ENCODE measurements at places on chromosomes 11 and 22.

- DNase-seq = no peak
These were observed 683 bp upstream of the SYTL2 start for GRCh38 chr11:85811624-85812023.

GRCh38 chr11:117251506-117251905 is 19.0 kb downstream of the RNF214 start:
- no peak for DNase-seq

- DNase-seq = no peak
These were observed 631.4 kb upstream of the B3GAT1 start for GRCh38 chr11:135043434-135043833.

GRCh38 chr11:59801160-59801706 is 9.3 kb downstream of the MRPL16 start:
- DNase-seq = no peak

- DNase-seq = no peak
These were observed 22.4 kb upstream of the MYH9 start for GRCh38 chr22:36409911-36410756.

DNA sequence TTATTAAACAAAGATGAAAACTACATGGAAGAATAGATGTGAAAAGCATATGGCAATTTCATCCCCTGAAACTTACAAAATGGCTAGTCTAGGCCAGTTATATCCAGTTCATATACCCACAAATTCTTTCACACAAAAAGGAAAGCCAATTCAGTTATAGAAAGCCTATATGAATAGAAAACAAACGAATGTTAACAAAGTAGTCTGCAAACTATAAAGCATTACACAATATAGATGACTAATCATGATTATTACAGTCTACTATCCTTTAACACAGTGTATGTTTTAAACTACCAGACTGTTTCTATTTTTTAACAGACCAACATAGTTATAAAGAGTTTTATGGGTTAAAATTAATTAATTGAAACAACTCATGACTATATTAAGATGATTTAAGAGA is 12.1 kb downstream of the DCUN1D5 start:
- no peak for DNase-seq

DNA sequence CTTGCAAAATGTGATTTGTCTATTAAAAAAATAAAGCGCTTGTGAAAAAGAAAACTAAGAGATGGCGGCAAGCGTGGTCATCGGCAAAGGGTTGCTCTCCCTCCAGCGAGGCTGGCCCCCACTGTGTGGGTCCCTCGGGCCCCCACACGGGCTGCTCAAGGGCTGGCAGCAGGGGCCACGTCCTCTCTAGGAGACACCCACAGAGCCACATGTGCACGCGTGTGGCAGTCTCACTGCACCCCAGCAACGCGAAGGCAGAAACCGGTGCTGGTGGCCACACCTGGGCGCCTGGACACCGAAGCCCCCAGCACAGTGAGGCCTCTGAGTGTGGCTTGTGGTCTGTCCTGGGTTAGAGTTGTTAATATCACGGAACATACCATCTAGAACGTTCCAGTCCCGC is 34.4 kb downstream of the TOLLIP start:
- DNase-seq = no peak

DNA sequence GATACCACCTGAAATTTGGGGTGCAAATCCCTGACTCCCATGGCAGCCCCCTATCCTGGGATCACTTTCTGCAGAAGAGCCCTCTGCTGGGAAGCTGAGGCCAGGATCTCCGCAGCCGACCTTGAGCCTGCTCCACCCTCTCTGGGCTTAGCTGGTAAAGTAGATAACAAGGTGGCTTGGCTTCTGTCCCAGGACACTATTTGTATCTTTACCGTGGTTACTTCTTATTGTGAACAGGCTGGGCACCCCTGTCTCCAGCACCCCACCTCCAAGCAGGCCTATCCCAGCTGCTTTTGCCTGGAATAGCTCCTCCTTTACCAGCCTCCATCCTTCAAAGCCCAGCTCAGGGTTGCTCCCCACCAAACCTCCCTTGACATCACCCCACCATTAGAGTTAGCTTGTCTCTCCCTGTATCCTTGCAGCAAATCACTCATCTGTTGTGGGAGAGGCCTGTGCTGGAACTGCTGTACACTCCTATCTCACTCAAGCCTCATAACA is 35.2 kb upstream of the P2RY2 start:
- peak; percentile 94 for DNase-seq

DNA sequence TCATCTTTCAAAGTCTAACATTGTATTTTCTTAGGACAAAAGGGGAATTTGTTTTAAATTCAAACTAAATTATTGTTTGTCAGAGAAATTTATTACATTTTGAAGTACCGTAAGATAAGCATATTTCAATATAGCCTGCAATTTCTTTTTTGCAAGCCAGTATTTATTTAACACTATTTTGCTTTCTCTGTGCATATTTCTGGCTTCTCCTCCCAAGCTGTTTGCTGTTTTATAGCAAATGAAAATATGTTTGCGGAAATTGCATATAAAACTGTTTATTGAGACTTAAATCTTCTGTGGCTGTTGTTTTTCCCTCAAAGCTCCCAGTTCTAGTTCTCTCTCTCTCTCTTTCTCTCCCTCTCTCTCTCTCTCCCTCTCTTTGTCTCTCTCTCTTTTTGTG is 866.8 kb downstream of the FAM181B start:
- DNase-seq = no peak

DNA sequence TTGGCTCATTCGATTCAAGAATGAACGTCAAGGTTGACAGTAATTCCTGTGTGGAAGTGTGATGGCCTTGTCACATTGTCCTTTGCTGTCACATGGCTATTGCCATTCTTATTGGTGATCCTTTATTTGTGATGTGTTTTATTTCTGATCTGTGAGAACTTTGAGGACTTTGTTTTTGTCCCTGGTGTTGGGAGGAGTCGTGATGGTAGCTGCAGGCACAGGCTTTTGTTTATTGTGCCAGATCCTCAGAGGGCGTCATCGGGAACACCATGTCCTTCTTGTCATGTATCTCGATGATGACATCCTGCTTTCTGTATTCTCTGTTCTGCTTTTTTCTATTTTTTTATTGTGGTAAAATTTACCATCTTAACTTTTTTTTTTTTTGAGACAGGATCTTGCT is 5.6 kb downstream of the PICK1 start:
- no peak for DNase-seq

- DNase-seq = no peak
These were observed 49.9 kb upstream of the CAPRIN1 start for GRCh38 chr11:34001557-34002064.

GRCh38 chr11:121240650-121241303 is 51.8 kb upstream of the SC5D start:
- DNase-seq = no peak

DNA sequence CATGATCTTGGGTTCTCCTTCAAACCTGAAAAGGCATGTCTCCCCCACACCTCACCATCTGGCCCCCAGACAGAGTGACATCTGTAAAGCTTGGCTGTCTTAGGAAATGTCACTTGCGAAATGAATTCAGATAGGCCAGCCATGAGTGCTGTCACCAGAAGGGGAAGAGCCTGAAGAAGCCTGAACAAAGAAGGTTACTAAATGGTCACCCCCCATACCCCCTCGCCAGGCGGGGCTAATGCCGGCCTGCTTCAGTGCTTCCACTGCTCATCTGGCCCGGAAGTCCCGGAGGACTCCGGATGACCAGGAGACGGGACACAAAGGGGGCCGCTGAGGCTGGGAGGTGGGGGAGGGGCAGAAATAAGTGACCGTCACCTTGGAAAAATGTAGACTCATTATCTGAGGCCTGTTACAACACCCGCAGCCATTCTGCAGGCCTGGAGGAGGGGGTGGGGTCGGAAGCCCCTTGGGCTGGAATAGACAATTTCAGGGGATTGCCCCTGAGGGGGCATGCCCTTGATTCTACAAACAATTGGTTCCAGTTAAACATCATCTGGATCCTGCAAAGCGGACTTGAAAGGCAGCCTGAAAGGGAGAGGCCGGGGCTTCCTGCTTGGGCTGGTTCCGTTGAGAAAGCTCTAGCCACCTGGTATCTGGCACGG is 43.2 kb downstream of the NAT10 start:
- DNase-seq = no peak

GRCh38 chr22:22770280-22770871 is 117.2 kb upstream of the IGLL5 start:
- peak; percentile 48 for DNase-seq

DNA sequence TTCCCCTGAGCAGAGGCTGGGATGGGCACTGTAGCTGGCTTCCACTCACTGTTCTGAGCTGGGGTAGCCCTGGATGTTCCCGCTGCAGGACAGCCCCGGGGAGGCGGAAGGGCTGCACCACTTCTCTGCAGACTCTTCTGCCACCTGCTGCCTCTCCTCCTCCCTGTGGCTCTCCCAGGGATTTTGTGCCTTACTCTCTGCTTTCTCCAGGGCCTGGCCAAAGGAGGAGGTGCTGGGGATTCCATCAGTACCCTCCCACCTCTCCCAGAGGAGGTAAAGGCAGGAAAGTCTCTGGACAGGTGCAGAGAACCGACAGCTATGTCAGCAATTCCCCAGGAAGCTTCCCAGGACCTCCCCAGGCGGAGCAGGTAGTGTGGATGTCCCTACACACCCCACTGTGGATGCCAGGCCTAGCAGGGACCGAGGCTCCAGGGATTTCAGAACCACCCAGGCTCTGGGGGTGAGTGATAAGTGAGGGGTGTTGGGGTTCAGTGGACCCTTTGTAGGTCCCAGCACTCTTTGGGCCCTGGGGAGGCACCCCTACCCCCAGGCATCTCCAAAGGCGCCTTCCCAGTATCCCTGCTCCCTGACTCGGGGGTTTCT is 11.3 kb downstream of the DUSP8 start:
- DNase-seq = no peak

DNA sequence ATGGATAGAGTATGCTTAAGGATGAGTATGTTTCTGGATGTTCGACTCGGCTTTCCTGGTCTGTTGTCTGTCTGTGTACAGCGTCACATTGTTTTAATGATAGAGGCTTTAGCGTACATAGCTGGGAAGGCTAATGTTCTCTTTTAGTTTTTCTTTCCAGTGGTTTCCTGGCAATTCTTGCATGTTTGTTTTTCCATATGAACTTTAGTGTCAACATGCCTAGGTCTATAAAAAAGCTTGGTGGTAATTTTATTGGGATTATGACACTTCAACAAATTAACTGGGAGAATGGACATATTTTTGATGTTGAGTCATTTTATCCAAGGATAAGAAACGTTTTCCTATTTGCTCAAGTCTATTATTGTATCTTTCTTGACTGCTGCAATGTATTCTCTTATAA is 17.6 kb downstream of the F2 start:
- no peak for DNase-seq

DNA sequence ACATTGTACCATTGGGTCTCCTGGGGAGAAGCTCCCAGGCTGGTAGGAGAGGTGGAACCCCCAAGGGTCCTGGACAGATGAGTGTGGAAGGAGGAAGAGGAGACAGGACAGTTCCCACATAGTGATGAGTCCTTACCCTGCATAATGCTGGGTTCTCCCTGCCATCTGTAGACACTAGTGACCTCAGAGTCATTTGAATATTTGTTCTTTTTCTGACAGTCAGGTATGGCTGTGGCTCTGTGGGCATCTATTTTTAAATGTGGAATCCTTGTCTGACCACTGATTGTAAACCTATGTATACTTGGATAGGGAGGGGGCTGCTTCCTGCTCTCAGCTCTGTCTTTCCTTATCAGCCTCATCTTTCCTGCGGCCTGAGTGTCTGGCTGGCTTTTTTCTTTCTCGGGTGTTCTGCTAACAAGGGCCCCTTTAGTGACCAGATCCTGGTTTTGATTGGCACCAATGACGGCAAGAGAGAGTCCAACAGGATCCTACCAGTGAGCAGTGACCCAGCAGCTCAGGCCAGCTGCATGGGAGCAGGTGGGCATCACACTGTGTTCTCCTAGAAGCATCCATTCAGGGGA is 2.6 kb upstream of the SLC5A1 start:
- no peak for DNase-seq

GRCh38 chr11:80596291-80596810 is 1155.5 kb upstream of the TENM4 start:
- DNase-seq = no peak

DNA sequence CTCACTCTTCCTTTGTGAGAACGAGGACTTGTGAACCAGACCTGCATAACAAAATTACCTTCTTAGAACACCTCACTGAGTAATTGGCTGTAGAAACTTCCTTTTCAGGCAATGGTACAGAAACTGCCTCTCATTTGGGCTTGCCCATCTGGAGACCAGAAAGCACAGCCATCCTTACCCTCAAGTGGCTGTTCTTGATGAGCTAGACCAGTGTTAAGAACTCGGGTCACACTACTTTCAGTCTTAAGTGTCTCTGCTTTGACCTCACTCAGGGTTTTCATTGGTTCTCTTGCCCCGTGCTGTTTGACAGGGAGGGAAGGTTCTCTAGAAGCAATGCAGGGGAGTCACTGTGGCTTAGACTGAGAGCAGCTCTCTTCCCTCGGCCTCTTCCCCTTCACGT is 29.3 kb downstream of the NAT10 start:
- no peak for DNase-seq

GRCh38 chr11:121035780-121036179 is 11.9 kb downstream of the TBCEL start:
- DNase-seq = peak; percentile 79

GRCh38 chr22:38433871-38434270 is 21.1 kb downstream of the KCNJ4 start:
- no peak for DNase-seq

GRCh38 chr11:134531327-134532130 is 119.5 kb upstream of the B3GAT1 start:
- no peak for DNase-seq

DNA sequence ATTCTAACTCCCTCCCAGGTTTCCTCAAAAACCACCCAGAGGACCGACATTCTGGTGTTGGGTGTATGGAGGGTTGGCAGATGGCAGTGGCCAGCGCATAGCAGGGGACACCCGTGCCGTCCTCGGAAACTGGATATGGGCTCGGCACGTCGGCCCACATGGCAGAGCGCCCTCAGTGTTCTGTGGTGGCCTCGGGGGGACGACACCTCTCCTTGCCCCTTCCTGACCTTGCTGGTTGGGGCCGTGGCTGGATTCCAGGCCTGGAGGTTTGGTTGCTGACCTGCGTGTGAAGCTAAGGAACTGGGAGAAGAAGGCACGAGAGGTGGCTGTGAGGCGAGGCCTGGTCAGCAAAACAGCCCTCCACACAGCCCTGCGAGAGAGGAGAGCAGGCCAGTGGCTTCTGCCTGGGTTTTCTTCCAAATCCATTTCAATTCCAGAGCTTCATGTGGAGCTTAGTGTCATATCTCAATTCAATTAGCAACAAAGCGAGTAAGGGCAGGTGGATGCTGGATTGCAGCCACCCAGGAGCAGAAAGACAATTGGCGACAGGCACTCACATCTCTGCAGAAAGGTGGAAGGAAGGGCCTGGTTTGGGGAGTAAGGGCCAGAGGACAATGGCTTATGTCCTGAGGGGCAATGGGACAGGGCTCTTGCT is 478.4 kb downstream of the BRD1 start:
- no peak for DNase-seq

DNA sequence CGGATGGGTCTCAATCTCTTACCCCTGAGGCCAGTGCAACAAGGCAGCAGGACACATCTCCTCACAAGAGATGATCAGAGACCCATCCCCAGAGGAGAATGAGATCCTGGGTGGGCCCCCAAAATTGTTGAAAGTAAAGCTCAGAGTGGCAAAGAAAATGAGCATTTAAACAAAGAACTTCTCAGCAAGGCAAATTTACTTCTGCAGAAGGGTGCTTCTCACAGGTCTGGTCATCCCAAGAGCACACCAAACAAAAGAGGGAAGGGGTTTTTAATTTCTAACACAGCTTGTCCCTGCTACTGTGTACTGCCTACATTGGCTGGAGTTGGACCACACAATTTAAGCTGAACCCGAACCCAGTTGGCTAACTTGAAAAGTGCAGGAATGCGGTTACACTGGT is 1628.6 kb upstream of the RAG2 start:
- DNase-seq = no peak

GRCh38 chr22:38828616-38829205 is 15.1 kb downstream of the NPTXR start:
- DNase-seq = no peak

All from hematopoietic multipotent progenitor cell treated with erythropoietin and hydrocortisone succinate and interleukin-3 and kit ligand, for 15 days (in vitro differentiated cells).